ENCODE measurements at places on chromosomes 4 and X.

GRCh38 chr4:55255179-55255578 is 90.9 kb upstream of the SRD5A3 start:
- DNase-seq = no peak

DNA sequence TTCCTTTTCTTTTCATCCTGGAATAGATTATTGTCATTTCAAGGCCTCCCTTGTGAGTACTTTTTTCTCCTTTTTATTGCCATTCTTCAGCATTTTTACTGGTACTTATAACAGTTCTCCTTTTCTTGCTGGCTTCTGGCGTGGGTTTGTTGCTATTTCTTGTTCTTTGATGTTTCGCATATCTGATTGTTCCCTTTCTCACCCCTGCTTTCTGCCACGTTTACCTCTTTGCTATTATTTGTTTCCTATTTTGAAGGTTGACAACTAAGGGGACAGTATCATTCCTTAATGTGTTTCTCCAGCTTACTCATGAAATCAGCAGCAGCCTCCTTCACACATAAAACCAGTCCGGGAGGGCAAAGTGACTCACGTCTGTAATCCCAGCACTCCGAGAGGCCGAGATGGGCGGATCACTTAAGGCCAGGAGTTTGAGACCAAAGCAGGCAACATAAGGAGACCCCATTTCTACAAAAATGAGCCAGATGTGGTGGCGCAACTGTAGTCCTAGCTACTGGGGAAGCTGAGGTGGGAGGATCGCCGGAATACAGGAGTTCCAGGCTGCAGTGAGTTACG is 72.6 kb downstream of the DMD start:
- no peak for DNase-seq

GRCh38 chr4:2068198-2068470 is 9.0 kb downstream of the NAT8L start:
- DNase-seq = no peak

- DNase-seq = peak; percentile 17
Measured at GRCh38 chr4:6986072-6986780, 56.9 kb upstream of the TADA2B start.

GRCh38 chr4:184472614-184473498 is 1.5 kb downstream of the IRF2 start:
- no peak for DNase-seq

DNA sequence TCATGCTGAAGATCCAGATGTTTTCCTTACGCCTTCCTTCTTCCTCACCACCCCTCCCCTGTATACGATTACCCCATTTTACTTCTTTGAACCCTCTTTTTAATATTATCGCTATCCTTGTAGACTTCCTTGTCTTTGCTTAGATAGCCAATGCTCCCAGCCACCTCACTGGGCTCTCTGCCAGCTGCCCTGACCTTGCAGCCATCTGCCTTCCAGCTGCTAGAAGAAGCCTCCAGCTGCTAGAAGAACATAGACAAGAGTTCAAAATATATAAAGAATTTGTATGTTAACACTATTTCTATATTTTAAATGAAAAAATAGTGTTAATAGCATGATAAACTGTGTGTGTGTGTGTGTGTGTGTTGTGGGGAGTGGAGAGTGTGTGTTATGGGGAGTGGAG is 374.7 kb downstream of the ANKRD50 start:
- DNase-seq = no peak

DNA sequence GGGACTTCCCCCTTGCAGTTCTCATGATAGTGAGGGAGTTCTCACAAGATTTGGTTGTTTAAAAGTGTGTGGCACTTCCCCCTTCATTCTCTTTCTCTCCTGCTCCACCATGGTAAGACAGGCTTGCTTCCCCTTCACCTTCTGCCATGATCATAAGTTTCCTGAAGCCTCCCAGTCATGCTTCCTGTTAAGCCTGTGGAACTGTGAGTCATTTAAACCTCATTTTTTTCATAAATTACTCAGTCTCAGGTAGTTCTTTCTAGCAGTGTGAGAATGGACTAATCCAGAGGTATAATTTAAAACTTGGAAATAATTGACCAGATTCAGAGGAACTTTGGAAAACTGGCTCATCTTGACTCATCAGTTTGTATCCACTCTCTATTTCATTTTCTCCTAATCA is 129.0 kb downstream of the TMEM47 start:
- DNase-seq = peak; percentile 50

Measured in dermis microvascular lymphatic vessel endothelial cell (primary cell).